Left lobe of liver (tissue), 2 donors: ENCODE measurements at places on chromosomes 7 and 10.

DNA sequence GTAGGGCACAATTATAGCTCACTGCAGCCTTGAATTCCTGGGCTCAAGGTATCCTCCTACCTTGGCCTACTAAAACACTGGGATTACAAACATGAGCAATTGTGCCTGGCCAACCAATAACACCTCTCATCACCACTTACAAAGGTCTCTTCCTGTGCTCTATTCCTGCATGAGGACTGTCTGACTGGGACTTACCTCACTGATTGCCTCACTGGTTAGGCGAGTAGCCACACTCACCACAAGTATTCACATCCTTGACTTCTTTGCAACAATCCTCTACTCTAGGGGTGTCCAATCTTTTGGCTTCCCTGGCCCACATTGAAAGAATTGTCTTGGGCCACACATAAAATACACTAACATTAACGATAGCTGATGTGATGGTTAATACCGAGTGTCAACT is 22.6 kb upstream of the PDIA4 start:
- DNase-seq: no peak

DNA sequence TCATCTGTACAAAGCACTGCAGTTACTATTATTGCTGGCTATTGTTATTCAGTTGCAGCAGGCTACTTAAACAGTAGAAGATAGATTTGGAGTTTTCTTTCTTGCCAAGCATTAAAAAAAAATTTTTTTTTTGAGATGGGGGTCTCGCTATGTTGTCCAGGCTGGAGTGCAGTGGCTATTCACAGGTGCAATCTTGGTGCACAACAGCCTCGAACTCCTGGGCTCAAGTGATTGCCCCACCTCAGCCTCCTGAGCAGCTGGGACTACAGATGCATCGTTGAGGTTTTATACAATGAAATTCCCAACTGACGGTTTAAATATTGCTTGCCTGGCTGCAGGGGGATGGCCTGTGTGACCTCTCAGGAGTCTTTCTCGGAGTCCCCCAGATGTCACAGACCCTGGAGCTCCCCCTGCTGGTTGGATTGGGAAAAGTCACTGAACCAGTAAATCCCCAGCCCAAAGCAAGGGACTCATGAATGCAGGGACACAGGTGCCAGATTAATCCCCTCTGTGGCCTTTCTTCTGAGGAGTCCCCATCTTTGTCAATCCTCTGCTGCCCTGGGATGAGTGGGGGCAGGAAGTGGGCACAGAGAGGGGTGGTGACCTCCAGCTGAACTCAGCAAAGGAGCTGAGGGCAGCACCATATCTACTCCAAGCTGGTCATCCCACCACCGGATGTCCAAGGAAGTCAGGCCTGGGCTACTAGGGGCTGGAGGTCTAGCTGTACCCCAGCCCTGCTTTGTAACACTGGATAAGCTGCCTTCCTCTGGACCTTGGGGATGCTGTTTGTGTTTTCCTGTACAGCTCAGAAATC is 149.6 kb downstream of the C10orf105 start:
- peak; percentile 75 for DNase-seq

GRCh38 chr7:120553491-120553890 is 280.5 kb downstream of the KCND2 start:
- no peak for DNase-seq

- DNase-seq: no peak
Measured at GRCh38 chr7:4111166-4111565, 570.9 kb upstream of the FOXK1 start.

GRCh38 chr10:77939561-77940001 is 13.0 kb upstream of the DLG5 start:
- DNase-seq: no peak

- DNase-seq: no peak
Measured at GRCh38 chr10:129334266-129334665, 132.8 kb upstream of the MGMT start.

- DNase-seq: no peak
Measured at GRCh38 chr10:128050936-128051335, 75.3 kb downstream of the MKI67 start.

GRCh38 chr10:404346-404745 is 269.1 kb downstream of the ZMYND11 start:
- DNase-seq: no peak

- DNase-seq: no peak
Measured at GRCh38 chr10:109178591-109178990, 744.7 kb downstream of the XPNPEP1 start.

- DNase-seq: peak; percentile 61
Measured at GRCh38 chr7:2403718-2404648, 572 bp downstream of the CHST12 start.

GRCh38 chr7:139972029-139972428 is 90.7 kb downstream of the PARP12 start:
- no peak for DNase-seq
